Omental fat pad (tissue), 4 donors: ENCODE measurements at places on chromosomes 13 and 19.

DNA sequence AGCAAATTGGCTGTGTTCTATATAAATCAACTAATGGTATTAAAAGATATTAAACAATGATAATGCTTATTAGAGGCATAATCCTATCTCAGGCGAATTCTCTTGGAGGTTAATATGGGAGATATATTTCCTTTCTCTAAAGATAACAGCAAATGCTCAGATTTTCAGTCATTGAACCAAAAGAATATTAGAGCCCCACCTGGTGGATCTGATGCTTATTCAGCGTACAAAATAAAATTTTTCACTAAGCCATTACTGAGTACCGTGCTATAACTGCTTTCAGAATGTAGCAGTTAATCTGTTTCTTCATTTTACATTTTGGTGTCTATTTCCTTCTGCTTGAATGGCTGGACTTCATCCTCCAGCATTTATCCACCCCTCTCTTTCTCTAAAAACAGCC, 143.3 kb upstream of the IPO5 start:
- DNase-seq: no peak

DNA sequence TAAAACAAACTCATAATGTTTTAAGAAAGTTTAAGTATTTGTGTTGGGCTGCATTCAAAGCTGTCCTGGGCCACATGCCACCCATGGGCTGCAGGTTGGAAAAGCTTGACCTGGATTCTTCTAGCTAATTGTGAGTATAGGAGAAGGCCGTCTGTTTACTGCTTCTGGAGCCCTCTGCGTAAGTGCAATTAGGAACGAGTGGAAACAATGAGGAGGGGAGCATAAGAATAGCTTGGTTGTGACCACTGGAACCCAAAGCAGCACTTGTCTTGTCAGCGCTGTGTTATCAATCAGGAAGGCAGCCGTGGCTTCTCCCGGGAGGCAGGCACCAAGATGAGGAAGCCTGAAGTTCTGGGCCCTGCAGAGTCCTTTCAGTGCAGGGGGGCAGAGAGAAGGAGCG, 110.4 kb upstream of the MBNL2 start:
- no peak for DNase-seq

DNA sequence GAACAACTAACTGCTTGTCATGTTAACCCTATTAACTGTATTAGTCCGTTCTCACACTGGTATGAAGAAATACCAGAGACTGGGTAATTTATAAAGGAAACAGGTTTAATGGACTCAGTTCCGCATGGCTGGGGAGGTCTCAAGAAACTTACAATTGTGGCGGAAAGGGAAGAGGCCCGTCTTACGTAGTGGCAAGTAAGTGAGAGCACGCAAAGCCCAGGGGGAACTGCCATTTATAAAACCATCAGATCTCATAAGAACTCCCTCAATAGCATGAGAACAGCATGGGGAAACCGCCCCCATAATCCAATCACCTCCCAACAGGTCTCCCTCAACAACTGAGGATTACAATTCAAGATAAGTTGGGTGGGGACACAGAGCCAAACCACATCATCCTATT, 34.7 kb downstream of the PHF11 start:
- no peak for DNase-seq

DNA sequence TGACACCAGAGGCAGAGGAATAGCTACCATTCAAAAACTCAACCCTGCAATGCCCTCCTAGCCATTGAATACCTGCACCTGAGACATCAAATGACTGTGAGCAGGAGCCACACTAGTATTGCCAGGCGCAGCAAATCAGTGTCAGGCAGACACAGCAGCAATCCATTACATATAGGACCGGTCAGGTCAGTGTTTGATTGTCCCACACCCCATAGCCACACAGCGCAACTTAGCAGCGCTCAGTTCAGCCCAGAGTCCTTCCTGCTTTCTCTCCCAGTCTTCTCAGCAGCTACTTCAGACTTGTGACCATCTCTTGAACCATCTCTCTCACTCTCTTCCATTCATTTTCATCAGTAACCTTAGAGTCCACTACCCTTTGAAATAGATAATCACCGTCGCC, 181.6 kb upstream of the GPR12 start:
- DNase-seq: no peak

DNA sequence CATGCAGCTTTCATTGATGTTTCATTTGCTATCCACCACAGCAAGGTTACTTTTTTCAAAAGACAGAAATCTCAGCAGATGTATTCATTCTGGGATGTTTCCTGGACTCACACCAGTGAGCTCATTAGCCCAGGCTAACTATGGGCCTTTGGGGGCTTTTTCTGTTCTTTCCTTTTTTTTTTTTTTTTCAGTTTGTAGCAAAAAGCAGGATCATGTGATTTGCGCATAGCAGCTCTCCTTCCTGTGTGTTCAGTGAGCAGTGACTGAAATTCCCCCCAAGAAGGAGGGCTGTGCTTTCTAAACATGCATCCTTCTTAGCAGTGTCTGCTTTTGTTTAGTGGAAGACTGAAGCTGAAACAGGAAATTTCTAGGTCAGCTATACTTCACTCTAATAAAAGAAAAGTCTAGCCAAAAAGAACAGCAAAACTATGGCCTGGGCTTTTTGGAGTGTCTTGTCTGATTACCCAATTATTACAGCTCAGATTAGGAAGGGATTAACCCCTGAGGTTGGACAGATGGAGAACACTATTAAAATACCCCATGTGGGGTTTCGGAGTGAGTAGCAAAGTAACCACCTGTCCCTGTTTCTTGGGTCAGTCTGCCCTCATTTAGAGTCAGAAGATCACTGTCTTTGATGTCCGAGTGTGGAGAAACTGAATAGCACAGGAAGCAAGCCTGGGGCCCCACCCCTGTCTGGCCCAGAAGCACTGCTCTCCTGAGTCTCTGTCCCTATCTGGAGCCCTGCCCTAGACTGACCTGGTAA, 8.9 kb upstream of the AMER2 start:
- no peak for DNase-seq

- no peak for DNase-seq
These were observed 236.9 kb downstream of the SLITRK6 start for GRCh38 chr13:85562282-85562681.

DNA sequence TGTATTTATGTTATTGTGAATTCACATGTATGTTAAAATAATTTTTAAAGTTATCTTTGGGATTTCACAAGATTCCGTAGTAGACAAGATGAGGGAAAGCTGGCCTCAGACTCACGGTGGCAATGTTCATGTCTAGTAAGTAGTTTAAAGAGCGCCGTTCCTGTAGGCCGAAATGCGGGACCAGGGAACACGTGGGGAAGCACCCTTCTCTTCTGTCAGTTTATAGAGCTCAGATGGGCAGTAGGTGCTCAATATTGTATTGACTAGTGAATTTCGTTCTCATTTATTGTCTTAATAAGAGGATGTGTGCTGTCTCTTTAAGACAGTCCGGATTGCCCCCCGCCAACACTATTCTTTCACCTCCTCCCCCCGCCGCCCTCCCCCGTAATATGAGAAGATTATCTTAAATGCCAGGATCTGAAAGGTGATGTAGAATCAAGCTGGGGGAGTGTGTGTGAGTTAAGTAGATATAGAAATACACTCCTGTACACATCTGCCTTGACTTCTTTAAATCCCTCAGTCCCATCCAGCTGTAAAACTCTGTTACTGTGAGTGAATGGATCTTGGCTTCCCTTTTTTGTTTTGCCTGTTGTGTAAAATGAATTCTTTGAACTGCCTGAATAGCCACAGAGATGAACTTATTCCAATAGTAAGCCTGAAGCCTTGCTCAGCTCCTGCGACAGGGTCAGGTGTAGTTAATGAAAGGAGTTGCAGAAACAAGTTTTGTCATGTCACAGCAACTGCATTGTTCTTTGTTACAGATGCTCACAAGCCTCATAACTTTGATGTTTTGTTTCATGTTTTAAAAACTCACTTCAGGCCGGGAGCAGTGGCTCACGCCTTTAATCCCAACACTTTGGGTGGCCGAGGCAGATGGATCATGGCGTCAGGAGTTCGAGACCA, 1.3 kb downstream of the LAMP1 start:
- no peak for DNase-seq

- DNase-seq: no peak
These were observed 21.2 kb upstream of the CD177 start for GRCh38 chr19:43332058-43332922.

GRCh38 chr13:60887711-60888110, 490.7 kb downstream of the TDRD3 start:
- DNase-seq: no peak

DNA sequence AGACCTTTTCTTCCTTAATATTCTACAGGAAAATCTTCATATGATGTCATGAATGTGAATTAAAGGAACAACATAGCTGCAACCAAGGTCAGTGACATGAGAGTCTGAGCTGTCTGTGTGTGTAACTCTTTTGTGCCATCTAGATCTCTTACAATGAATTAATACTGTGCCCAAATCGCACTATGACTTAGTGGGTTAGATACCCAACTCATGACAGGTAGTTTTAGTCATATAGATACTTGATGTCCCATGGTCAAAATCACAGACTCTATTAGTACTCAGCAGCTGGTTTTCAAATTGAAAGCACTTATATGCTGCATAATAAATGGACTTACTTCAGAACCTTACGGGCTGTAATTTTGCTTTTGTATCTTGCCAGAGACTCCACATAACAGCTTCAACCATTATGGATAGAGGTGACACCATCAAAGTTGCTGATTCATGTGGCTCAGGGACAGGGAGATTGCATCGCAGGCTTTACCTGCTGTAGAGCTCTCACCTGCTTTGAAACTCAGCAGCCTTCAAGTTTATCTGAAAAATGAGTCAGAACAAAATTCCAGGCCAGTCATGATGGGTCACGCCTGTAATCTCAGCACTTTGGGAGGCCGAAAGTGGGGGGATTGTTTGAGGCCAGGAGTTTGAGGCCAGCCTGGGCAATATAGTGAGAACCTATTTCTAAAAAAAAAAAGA, 12.3 kb upstream of the ZNF283 start:
- DNase-seq: no peak

DNA sequence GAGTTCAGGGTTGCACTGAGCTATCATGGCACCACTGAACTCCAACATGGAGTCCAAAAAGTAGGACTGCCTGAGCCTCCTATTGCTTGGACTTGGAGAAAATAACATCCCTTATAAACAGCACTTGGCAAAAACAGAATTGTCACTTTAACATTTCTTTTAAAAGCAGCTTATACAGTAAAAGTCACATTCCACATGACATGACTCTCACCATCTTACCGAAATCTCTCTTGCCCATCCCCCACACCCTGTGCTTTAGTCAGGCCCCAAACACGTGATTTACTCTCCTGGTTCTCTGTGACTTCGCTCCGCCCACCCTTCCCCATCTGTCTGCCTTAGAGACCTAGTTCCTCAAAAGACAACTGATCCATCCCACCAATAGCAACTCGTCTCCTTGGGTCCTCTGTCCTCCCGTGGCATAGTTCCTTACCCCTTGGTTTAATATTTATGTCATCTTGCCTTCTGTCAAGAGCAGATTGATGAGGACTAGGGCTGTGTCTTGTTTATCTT, 4.6 kb downstream of the SAFB start:
- DNase-seq: no peak

- DNase-seq: no peak
These were observed 6.7 kb upstream of the GNA15 start for GRCh38 chr19:3129112-3129511.

- DNase-seq: peak; percentile 61
These were observed 14.7 kb downstream of the TLE5 start for GRCh38 chr19:3047496-3048189.

DNA sequence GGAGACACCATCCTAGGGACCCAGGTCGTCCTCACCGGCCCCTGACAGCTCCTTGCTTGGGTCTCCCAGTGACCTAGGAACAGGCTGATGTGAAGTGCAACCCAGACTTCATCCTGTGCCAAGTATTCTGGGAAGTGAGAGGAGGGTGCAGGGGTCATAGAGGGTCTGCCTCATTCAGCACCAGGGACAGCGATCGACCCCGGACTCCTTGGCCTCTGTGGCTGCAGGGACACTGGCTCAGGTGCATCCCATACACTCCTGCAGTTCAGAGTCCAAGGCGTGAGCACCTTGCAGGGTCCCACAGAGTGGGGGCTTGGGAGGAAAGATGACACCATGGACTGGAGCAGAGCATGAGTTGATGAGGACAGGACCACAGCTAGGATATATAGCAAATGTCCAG, 10.0 kb upstream of the OR10H2 start:
- DNase-seq: no peak

- no peak for DNase-seq
These were observed 652.8 kb downstream of the PCDH9 start for GRCh38 chr13:66577358-66577757.

GRCh38 chr19:50723069-50723468, at the start of gene CLEC11A:
Gene CLEC11A, plus strand, starts transcription at chr19:50723364. Its CDS starts 162 bp downstream, at chr19:50723526.
- no peak for DNase-seq

- no peak for DNase-seq
These were observed 22.2 kb downstream of the CPAMD8 start for GRCh38 chr19:17004386-17004785.

GRCh38 chr19:48342841-48343540, 17.6 kb downstream of the EMP3 start:
- DNase-seq: no peak

DNA sequence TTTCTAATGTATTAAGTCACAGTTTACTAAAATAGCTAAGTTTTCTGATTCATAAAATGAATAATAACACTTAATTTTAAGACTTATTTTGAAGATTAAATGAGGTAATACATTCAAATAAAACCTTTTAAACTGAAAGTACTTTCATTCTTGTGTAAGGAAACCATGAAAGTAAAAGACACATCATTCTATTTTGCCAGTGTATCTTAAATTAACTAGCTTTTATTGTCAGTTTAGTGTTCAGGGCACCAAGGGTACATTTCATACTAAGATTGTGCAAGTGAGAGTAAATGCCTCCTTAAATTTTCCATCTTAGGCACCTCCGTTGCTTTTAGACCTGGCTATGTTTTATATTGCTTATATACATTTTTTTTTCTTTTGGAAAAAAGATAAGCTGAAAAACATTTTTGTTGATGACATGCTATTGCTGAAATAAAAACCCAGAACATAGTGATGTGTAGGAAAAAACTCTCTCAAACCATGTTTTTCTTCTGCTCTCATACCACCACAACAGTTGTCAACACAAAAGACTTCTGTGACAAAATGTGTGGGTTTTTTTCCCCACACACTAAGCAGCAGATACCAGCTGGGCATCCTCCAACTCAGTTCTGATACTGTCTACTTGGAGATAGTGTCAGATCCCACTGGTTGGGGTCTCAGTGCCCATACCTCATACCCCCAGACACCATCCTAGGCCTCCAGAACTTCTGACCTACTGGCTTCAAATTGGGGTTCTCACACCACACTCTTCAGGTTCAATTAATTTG, 30.7 kb upstream of the LPAR6 start:
- no peak for DNase-seq

GRCh38 chr19:16829010-16829821, at the start of gene SIN3B:
Gene SIN3B, plus strand, starts transcription at chr19:16829398. Its CDS starts 23 bp downstream, at chr19:16829421.
- DNase-seq: peak; percentile 58

- DNase-seq: no peak
These were observed 7.8 kb downstream of the NFIX start for GRCh38 chr19:13003081-13003480.

- no peak for DNase-seq
These were observed 198.2 kb downstream of the EFNB2 start for GRCh38 chr13:106337096-106337850.

GRCh38 chr13:84934911-84935310, 864.3 kb downstream of the SLITRK6 start:
- no peak for DNase-seq
